ENCODE measurements at places on chromosomes 2 and 18.

DNA sequence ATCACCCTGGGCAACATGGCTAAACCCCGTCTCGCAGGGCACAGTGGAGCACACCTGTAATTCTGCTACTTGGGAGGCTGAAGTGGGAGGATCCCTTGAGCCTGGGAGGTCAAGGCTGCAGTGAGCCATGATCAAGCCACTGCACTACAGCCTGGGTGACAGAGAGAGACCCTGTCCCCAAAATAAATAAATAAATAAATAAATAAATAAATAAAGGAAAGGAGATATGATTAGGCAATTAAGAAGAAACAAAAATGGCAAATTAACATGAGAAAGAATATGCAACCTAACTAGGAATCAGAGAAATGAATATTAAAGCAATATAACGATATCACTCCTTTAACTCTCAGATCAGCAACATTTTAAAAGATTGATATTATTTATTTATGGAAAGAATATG lies 92.3 kb downstream of the C1D start:
- DNase-seq: no peak

DNA sequence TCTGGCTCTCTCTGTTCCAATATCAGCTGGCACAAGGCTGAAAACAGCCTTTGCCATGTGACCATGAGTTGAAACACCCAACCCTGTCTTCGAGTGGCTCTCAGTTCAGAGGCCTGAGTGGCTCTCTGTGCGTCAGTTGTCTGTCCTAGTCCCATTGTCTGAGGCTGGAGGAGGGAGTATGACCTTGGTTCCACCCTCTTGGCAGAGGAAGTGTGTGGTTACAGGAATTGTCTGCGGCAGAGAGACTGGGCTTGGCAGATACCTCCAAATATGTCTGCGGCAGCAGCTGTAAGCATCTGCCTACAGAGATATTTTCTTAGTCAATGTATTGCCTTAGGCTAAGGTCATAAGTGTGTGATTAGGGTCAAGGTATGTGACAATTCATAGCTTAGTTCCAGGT lies 32.6 kb downstream of the CNGA3 start:
- peak; percentile 36 for DNase-seq

DNA sequence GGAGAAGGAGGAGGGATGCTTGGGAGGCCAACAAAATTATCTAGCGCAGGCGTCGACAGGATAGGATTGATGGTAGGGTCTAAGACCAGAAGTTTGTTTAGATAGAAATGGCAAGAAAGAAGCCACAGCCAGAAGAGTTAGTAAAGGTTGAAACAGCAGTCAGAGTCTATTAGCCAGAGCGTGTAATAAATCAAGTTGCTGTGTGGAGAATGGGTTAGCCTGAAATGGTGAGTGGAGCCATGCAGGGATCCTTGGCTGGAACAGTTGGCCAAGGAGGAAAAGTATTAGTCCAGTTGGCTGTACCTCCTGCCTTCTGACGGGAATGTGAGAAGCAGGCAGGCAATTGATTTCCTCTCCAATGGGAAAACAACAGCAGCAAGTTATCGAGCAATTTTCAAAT lies 190.7 kb upstream of the CCDC68 start:
- DNase-seq: no peak

- DNase-seq: no peak
Measured at GRCh38 chr2:946073-946948, 4.3 kb upstream of the SNTG2 start.

DNA sequence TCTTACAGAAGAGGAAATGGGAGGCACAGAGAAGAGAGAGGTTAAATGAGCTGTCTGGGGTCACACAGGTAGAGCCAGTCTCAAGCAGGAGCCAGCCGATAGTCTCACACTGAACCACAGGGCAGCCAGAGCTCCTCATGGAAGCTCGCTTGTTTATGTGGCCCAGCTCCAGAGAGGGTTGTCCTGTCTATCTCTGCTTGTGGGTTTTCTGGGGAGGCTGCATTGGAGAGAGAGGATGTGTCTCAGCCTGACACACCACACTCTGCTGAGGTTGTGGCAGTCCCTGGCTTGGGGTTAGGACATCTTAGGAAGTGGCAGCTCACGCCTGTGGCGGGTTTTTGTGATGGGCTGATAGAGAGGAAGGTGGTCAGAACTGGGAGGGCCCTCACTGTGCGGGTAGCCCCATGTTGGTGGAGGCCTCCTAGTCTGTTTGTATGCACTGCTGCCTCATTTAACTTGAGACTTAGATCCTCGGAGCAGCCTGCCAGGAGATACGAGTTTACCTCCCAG lies 52.3 kb downstream of the TCF7L1 start:
- no peak for DNase-seq

DNA sequence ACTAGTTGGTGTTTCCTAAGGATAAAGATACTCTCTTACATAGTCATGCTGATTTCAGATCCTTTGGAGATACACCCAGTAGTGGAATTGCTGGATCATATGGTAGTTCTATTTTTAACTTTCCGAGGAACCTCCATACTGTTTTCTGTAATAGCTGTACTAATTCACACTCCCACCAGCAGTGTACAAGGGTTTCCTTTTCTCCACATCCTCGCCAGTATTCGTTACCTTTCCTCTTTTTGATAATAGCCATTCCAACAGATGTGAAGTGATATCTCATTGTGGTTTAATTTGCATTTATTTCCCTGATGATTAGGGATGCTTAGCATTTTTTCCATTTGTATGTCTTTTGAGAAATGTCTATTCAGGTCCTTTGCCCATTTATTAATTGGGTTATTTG lies 34.0 kb downstream of the ACTR2 start:
- no peak for DNase-seq

DNA sequence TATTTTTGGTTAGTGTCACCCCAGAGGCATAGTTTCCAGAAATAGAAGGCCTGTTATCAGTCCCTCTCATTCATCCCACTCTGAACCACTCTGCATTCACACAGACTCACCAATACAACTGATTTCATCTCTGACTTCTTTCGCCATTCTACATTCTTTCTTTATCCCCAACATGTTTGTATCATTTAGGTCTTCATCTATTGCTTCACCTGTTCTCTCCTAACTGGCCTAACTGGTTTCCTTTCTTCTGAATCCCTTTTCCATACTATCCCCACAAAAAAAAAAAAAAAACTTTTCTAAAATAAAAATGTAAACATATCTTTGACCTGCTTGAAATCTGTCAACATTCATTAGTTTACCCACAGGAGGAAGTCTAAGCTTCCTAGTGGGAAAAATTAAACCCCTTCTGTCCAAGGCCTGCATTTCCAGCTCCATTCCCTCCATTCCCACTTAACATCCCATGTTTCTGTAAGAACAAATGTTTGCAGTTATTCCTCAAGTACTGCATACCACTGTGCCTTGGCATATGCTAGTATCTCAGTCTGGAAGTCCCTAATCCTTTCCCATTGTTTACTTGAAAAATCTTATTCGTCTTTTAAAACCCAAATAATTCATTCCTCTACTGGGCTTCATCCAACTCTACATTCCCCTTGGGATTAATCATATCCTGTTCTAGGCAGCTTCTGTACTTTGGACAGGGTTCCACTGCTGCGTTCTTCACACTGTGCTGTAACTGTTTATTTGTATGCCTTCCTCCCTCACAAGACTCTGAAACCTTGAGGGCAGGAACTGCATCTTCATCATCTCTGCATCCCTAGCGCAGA lies 68.5 kb downstream of the FIGN start:
- DNase-seq: peak; percentile 71

GRCh38 chr2:109129356-109129920 lies 433 bp downstream of the SH3RF3 start:
- no peak for DNase-seq

DNA sequence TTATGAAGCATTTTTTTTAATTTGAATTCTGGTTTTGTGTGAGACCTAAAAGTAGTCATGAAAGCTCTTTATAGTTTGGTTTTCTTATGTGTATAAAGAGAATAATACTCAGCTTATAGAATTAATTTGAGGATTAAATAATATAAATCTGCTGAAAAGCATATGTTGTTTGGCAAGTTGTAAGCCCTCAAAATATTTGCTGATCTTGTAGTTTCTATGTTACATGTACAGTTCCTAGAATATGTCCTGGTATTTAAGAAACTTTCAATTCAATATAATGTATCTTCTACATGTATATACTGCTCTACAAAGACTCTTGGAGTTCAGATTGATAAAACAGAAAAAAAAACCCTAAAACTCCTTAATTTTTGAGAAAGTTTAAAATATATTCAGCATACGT lies 605.5 kb upstream of the FAM98A start:
- no peak for DNase-seq

DNA sequence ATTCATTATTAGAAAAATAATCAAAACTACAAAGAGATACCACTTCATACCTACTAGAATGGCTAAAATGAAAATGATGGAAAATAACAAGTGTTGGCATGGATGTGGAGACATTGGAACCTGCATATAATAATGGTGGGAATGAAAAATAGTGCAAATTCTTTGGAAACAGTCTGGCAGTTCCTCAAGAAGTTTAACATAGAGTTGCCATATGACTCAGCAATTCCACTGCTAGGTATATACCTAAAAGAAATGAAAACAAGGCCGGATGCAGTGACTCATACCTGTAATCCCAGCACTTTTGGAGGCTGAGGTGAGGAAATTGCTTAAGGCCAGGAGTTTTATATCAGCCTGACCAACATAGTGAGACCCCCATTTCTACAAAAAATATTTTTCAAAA lies 41.6 kb upstream of the ACYP2 start:
- DNase-seq: no peak

DNA sequence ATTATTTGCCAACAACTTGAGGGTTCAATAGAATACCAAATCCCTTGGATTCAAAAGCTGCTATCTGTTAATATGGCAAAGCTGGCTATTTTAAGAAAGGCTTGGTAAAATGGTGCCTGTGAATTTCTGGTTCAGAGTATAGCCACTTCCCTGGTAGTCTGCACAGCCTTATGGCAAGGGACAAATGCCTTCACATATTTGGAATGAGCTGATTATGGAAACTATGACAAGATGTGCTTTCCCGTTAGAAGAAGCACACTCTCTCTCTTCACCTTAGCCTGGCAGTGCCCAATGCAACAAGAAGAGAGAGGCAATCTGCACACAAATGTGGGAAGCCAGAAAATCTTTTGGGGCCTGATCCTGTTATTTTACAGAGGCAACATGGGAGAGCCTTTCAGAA lies 47.5 kb upstream of the MAP3K20 start:
- no peak for DNase-seq

DNA sequence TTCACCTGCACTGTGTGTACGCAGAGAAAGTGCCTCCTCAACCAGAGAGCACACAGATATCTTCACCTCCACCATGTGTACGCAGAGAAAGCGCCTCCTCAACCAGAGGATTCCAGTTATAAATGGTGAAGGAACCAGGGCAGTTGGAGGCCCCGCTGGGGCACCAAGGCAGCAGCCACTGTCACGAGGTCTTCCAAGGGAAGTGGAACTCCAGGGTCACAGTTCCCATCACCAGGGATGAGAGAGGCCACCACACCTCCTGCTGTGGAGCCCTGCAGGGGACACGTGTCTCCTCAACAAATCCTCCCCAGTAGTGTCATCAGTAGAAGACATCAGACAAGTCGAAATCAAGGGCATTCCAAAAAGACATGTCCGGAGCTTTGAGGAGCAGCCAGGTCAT lies 28.2 kb upstream of the NFATC1 start:
- no peak for DNase-seq

DNA sequence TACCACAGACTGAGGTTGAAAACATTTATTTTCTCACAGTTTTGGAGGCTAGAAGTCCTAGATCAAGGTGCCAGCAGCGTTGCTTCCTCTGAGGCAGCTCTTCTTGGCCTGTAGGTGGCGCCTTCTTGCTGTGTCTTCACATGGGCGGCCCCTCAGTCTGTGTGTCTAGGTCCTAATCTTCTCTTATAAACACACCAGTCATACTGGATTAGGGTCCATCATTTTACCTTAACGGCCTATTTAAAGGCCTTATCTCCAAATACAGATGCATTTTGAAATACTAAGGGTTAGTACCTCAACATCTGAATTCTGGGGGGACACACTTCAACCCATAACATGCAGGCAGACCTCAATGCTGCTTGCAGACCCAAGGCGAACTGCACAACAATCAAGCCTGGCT lies 4.4 kb upstream of the RMC1 start:
- DNase-seq: no peak

DNA sequence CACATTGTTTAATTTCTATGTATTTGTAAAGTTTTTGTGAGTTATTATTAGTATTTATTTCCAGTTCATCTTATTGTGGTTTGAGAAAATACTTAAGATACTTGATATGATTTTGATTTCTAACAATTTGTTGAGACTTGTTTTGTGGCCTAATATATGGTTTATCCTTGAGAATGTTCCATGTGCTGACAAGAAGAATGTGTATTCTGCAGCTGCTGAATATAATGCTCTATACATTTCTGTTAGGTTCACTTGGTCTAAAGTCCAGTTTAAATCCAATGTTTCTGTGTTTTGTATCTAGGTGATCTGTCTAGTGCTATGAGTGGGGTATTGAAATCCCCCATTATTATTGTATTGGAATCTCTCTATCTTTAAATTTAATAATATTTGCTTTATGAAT lies 201.3 kb downstream of the FSIP2 start:
- no peak for DNase-seq

GRCh38 chr2:128640845-128641360 lies 322.2 kb upstream of the HS6ST1 start:
- no peak for DNase-seq

DNA sequence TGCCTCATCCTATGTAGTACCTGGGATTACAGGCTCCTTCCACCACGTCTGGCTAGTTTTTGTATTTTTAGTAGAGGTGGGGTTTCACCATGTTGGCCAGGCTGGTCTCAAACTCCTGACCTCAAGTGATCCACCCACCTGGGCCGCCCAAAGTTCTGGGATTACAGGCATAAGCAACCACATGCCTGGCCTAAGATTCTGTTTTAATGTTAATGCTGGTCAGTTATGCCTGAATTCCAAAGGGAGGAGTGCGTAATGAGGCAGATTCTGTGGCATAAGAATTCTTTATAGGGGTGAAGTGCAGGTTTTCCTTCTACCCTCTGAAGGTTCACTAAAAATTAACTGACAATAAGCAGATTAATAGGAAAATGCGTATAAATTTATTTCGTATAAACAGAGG lies 1343.8 kb upstream of the LRRTM1 start:
- DNase-seq: no peak

- DNase-seq: no peak
Measured at GRCh38 chr18:34544930-34545329, 165.2 kb upstream of the DTNA start.

- DNase-seq: no peak
Measured at GRCh38 chr2:36366491-36367120, 11.0 kb downstream of the CRIM1 start.

DNA sequence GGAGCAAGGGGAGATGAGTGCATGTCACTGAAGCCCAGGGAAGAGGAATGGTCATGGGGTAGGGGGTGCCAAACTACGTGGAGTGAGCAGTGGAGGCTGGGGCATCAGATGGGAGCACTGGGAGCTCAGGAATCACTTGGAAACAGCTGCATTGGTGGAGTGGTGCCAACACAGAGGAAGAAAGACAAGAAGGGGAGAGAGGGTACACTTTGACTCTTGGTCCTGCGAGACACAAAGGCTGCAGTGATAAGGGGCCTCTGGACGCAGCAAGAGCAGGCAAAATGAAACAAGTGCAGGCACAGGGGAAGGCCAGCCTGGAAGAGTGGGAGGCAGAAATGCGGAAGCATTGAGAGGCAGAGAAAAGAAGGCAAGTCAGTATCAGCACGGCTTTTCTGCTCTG lies 134.7 kb upstream of the SMIM21 start:
- no peak for DNase-seq

Data from skeletal muscle cell (primary cell).